Activated CD8-positive, alpha-beta T cell treated with anti-CD3 and anti-CD28 coated beads for 36 hours (primary cell): ENCODE measurements at places on chromosomes 12 and 14. TPM values are rescaled to one million over a fixed set of nuclear protein-coding genes. Genes with fewer than 3 reads are reported as not detected.

GRCh38 chr12:127144770-127145169 is 1122.2 kb upstream of the TMEM132C start:
- DNase-seq: no peak

DNA sequence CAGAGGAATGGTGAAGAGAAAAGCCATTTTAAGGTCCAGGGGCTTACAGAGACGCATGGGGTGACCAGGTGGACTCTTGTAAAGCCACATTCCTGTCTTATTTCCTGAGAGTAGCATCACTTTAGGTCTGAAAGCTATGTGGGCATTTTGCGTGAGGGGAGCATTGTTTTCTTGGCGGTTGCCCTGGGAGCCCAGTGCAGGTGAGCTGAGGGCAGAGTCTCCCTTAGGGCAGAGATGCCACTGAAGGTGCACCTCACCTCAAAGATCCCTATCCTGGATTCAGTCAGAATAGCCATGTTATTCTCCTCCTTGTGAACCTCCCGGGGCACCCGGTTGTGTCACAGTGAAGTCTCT is 12.4 kb downstream of the GLRX5 start:
- DNase-seq: no peak

GRCh38 chr12:6214633-6215032 is 14.4 kb downstream of the CD9 start:
- no peak for DNase-seq

The PPFIA2 gene
- total RNA-seq: not detected

The C1S gene
- total RNA-seq: 1.7 TPM
